ENCODE measurements at places on chromosomes 3 and 15.
A peak's percentile ranks its signal among the peaks of the same experiment; 100 is the strongest.

DNA sequence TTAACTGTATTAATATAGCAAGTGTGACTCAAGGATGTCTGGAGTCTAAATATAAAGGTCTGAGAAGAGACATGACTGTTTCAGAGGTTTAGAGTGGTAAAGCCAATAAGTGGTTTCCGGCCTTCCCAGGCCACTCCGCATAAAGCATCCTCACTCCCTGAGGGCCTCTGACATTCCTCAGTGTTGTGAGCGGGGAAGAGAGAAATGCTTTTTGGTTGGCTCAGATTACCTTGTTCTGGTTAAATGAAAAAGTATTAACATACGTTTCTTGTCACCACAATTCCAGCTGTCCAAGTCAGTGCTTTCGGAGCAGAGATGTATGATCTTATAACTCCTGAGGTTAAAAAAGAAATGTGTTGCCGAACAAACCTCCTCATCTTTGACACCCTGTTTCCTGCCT, 103.8 kb downstream of the RBMS3 start:
- DNase-seq = no peak

DNA sequence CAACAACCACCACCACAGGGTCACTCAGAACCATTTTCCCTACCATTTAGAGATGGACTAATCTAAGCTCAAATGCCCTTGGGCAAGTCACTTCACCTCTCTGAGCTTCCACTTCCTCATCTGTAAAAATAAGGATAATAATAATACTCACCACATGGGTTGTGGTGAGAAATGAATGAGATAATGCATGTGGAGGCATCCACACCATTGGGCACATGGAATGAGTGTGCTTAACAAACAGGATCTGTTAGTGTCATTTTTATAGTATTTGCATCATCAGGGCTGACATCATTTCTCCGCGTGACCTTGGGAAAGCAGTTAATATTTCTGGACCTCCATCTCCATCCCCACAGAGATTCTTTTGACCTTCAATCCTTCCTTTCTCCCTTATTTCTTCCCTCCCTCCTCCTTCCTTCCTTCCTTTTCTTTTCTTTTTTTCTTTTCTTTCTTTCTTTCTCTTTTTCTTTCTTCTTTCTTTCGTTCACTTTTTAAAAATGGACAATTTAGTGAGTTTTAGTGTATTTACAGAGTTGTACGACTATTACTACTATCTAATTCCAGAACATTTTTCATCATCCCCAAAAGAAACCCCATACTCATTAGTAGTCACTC, 7.7 kb upstream of the RFT1 start:
- no peak for DNase-seq

DNA sequence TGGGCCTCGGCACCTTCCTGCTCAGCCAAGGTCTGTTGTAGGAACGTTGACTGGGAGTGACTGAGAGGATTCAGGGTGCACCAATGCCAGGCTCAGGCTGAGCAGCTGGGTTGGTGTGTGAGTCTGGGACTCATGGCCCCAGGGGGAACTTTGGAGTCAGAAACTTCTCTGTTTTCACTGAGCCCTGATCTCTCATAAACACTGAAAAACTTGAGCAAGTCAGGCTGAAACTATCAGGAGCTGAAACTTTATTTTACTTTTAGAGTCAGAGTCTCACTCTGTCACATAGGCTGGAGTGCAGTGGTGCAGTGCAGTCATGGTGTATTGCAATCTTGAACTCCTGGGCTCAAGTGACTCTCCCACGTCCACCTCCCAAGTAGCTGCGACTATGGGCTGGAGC, 3.0 kb downstream of the TRAK1 start:
- DNase-seq = no peak

- DNase-seq = no peak
Observed at GRCh38 chr15:90119367-90119766, 17.1 kb upstream of the IDH2 start.

GRCh38 chr3:55313666-55314065, 173.4 kb downstream of the WNT5A start:
- DNase-seq = no peak

- DNase-seq = no peak
Observed at GRCh38 chr15:62653122-62653521, 389.4 kb upstream of the TPM1 start.

- DNase-seq = peak; percentile 22
Observed at GRCh38 chr15:61227269-61227949, 1.7 kb downstream of the RORA start.

DNA sequence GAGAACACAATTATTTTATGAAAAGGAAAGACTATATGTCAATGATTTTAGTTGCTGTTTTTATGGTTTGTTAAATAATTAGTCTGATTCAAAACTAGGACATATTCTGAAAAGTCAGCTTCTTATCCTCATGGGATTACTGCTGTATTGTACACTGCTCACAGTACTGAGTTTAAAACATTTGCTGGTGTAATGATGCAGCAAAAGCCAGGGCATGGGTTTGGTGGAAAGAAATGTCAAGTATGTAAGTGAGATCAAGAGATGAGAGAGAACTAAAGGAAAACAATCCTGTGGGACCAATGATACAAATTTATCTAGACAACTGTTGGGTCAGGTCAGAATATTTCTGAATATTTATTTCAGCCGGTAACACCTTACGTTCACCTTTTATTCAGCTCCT, 210.1 kb upstream of the ARHGEF26 start:
- no peak for DNase-seq

- DNase-seq = no peak
Observed at GRCh38 chr3:122066331-122067213, 11.4 kb downstream of the CD86 start.

DNA sequence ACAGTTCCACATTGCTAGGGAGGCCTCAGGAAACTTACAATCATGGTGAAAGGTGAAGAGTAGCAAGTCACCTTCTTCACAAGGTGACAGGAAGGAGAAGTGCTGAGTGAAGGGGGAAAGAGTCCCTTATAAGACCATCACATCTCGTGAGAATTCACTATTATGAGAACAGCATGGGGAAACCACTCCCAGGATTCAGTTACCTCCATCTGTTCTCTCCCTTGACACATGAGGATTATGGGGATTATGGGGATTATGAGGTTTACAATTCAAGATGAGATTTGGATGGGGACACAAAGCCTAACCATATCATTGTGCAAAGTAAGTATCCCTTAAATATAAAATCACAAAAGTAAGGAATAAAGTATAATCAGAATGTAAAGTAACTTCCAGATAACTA, 375.9 kb upstream of the NAALADL2 start:
- no peak for DNase-seq

- no peak for DNase-seq
Observed at GRCh38 chr3:172334671-172335207, 113.5 kb downstream of the GHSR start.

DNA sequence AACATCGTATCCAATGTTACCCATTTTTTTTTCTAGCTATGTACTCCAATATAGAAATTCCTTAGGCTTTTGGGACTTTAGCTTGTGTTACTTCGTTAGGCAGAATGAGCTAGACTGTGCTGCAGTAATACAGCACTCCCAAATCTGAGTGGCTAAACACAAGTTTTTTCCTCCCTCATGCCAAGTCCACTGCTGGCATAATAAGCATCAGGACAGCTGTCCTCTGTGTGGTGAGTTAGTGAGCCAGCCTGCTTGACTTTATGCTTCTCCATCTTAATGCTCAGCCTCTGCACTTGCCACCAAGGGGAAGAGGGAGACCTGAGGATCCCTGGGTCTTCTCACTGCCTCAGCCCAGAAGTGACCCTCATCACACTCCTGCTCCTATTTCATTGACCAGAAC, 18.2 kb upstream of the ACOX2 start:
- DNase-seq = no peak

DNA sequence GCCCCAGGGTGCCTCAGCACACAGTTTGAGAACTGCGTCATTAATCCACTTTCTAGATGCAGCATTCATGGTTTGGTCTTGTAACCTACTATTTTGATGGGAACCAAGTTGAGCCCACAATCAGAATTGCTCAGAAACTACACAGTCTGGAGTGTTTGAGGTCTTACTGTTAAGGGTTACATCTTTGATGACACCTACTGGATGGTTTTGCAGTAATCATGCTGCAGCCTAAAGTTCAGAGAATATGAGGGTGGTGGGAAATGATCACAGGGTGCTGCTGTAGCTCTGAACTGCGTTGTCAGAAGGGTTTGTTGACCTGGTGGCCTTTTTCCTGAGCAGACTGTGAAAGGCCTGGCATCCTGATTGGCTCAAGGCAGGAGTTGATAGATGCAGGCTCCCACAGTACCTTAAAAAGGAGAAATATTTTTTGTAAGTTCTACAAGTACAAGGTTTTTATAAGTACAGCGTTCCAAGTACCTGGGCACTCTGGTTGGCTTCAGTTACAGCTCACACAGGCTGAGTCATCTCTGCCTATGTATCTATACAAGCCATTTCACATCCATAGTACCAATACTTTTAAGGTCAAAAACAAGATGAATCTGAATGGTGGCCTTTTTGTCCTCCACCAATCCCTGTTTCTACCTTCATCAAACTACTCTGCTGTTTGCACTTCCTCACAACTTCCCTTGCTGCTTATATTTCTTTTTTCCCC, 60.5 kb upstream of the ACKR4 start:
- DNase-seq = no peak

DNA sequence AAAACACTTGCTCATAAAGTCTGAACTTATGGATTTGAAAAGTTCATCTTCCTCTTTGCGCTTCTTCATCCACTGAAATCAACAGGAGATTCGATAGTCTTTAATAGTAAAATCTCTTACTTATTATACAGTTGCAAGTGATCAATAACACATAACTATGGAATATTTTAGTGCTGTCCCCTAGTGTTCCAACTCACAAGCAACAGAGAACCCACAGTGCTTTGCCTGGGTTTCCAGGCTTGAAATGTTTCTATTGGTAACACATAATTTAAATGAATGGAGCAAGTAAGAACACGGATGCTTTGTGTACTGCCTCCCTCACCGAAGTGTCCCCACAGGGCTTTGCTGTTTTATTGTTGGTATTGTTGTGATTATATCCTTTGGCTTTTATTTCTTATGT, 93.5 kb downstream of the WDR72 start:
- DNase-seq = no peak

DNA sequence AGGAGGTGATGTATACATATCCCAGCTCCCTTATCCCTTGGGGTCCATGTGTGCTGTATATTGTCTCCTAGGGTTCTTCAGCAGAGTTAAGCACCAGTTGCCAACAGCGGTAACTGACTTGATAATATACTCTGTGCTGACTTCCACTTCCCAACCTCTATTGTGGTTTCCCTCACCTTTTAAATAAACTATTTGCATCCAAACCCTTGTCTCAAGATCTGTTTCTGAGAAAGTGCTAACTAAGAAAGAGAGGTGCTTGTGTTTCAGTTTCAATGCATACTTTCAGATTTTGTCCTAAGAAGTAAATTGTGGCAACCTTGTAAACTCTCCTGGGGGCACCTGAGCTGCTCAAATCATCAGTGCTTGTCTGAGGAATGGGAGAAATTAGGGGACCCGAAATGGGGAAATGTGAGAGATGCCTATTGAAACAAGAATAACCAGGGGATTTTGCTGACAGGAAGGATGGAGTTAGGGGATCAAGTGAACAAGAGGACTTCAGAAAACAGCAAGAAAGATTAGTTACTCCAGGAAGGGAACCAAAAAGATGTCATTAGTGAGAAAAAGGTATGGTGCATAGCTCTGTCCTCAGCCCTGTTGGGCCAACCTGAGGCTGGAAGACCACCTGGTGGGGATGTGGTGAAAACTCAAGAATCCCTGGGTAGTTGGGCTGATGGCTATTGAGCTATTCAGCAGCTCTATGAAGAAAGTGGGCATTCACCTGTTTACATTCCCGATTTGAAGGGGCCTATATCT, 50.9 kb upstream of the MRPL3 start:
- no peak for DNase-seq

DNA sequence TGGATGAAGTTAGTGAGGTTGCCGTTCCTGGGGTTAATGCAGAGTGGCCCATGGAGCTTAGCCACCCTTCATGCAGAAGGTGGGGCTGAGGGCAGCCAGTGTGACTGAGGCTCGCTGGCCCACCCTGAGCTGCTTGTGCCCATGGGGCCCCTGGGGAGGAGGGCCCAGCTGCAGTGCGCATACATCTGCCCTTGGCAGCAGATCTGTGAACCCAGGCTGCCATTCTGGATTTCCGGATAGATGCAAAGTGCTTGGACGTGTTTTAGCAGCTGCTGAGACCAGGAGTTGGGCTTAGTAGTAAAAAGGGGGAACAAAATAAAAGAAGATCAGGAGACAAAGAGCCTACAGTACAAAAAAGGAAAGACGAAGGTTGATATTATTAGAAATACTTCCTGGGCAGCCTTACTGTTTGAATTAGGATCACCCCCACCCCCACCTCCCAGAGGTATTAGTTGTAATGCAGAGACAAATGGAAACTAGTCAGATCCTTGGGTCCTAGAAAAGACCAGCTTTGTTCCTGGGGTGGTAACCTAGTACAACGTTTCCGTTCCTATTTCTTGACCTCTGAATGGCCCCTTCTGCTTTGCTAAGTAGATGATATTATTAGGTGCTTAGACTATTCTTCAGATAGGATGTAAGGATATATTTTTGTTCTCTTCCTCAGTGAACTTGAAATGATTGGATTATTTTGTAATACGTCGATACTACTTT, 70.2 kb downstream of the IGF1R start:
- no peak for DNase-seq

- DNase-seq = no peak
Observed at GRCh38 chr15:75136118-75136517, 65.6 kb upstream of the C15orf39 start.

- DNase-seq = no peak
Observed at GRCh38 chr3:159749406-159749805, 239.2 kb upstream of the IL12A start.

GRCh38 chr15:66906668-66907614, 158.5 kb upstream of the SMAD3 start:
- no peak for DNase-seq

DNA sequence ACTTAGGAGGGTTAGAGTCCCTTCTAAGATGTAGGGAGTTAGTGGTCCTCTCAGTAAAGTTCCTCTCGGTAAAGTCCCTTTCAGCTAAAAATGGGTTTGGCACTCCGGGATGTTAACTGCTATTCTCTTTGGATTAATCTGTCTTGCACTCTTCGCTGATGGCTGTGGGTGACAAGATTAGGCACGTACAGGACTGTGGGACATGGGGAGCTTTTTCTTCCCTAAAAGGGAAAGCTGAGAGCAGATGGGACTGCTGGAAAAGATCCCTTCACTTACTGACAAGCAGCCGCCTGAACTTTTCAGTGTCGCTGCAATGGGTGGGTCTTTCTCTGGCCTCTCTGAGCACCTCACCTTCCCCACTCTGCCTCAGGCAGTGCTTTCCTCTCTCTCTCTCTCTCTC, 16.4 kb upstream of the HHATL start:
- no peak for DNase-seq

GRCh38 chr15:100730655-100731266, 128.4 kb downstream of the ASB7 start:
- DNase-seq = no peak

DNA sequence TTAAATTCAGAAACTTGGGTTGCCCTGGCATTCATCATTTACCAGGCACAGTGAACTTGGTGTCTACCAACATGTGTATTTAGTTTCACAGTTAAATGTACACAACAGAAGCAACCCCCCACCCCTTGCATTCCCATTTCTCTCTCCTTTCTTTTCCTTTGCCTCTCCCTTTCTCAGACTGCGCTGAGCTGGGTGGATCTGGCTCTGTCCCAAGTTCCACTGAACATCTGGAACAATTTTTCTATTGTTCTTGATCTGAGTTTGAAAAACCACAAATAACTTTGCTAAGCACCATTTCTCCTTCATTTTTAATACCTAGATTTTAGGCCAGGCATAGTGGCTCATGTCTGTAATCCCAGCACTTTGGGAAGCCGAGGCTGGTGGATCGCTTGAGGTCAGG, 242.2 kb downstream of the ABHD5 start:
- DNase-seq = no peak

GRCh38 chr3:64501298-64501906, 186.4 kb downstream of the ADAMTS9 start:
- DNase-seq = no peak

GRCh38 chr3:176447369-176447768, 749.9 kb downstream of the TBL1XR1 start:
- DNase-seq = no peak
